NCI-H82 (cell line): ENCODE measurements at places on chromosomes 5 and 9.

GRCh38 chr9:23088932-23089364, 642.3 kb downstream of the DMRTA1 start:
- DNase-seq: peak; percentile 54

GRCh38 chr9:95311961-95312360, 5.5 kb downstream of the FANCC start:
- DNase-seq: peak; percentile 7

DNA sequence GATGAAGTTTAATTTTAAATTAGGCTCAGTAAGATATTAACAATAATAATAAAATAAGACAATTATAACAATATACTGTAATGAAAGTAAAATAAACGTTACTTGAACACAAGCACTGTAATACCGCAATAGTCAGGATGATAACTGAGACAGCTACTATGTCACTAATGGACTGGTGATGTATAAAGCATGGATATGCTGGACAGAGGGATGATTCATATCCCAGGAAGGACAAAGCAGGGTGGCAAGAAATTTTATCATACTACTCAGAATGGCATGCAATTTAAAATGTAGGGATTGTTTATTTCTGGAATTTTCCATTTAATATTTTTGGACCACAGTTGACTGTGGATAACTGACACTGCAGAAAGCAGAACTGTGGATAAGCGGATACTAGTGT, 196.9 kb downstream of the VPS13A start:
- DNase-seq: no peak

DNA sequence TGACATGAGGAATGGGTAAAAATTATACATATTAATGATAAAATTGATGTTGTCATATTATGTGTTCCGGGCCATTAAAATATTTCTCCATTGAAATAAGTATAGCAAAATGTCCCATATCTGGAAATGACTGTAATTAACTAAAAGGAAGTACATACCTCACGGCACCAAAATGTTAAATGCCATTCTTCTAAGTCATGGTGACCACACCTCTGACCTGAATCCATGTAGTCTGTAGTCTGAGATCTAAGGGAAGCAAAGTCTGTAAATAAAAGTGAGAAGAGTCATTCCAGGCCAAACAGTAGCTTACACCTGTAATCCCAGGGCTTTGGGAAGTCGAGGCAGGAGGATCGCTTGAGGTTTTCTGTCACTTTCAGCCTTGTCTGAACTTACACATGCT, 8.7 kb upstream of the GDA start:
- no peak for DNase-seq
